ENCODE measurements at places on chromosomes 1 and 21. TPM values are rescaled to one million over a fixed set of nuclear protein-coding genes. Genes with fewer than 3 reads are reported as not detected.

RNU1-4 gene
- not detected for polyA plus RNA-seq

KCNE2 gene
- polyA plus RNA-seq: 0.16 TPM

NTRK1 gene
- 0.67 TPM for polyA plus RNA-seq

ANGPTL3 gene
- not detected for polyA plus RNA-seq

CLEC20A gene
- polyA plus RNA-seq: 0.04 TPM

TMEM69 gene
- polyA plus RNA-seq: 13.2 TPM

BCAR3 gene
- polyA plus RNA-seq: 15.9 TPM

CRP gene
- 0.21 TPM for polyA plus RNA-seq

KCNK1 gene
- 6.6 TPM for polyA plus RNA-seq

MCM3AP gene
- polyA plus RNA-seq: 42.5 TPM

SPRR2A gene
- not detected for polyA plus RNA-seq

CHRM3 gene
- 2.5 TPM for polyA plus RNA-seq

MYBPH gene
- not detected for polyA plus RNA-seq

NECTIN4 gene
- polyA plus RNA-seq: 0.22 TPM

KIF2C gene
- polyA plus RNA-seq: 11.6 TPM

TNFAIP8L2 gene
- 1.6 TPM for polyA plus RNA-seq

GBP4 gene
- polyA plus RNA-seq: 6.8 TPM

ATP6V1G3 gene
- polyA plus RNA-seq: not detected

C1orf52 gene
- 15.9 TPM for polyA plus RNA-seq

ILF2 gene
- polyA plus RNA-seq: 142 TPM
